ENCODE measurements at places on chromosomes 16 and 17.
A peak's percentile ranks its signal among the peaks of the same experiment; 100 is the strongest.

DNA sequence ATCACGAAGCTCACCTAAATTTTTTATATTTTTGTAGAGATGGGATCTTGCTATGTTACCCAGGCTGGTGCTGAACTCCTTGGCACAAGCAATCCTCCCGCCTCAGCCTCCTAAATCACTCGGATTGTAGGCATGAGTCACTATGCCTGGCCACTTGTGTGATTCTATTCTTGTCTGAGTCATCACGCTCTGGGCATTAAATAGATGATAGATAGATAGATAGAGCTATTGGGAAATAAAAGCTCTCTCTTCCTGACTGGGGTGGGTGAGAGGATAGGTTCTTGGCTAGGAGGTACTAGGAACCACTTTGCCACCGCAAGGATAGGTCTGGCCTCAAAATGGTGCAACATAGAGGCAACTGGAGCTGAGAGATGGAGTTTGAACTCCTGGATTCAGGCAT, 21.4 kb upstream of the CACNG3 start:
- no peak for DNase-seq

GRCh38 chr17:1907216-1907631, 77.4 kb downstream of the RPA1 start:
- DNase-seq = no peak

DNA sequence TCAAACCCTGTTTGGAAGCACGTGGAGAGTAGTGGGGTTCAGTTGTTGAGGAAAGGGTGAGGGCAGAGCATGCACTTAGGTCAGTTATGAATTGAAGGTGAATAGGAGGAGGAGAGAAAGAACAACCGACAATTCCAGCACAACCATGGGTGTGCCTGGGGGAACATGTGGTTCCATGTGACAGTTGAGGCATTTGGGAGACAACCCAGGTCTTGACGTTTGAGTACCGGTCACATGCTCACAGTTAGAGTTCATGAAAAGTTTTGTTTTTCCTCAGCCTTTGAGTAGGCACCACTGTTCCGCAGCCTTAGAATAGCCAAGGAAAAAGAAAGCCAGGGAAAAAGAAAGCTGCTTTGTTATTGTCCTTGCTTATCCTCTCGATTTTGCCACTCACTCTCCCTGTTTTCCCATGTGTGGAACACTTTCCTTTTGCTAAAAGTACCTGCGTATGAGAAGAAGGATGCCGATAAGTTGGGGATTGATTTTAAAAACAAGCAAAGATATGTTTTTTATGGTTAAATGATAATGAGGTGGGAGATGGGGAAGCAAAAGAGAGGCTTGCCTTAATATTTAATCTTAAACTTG, 25.6 kb upstream of the ABCC11 start:
- no peak for DNase-seq

DNA sequence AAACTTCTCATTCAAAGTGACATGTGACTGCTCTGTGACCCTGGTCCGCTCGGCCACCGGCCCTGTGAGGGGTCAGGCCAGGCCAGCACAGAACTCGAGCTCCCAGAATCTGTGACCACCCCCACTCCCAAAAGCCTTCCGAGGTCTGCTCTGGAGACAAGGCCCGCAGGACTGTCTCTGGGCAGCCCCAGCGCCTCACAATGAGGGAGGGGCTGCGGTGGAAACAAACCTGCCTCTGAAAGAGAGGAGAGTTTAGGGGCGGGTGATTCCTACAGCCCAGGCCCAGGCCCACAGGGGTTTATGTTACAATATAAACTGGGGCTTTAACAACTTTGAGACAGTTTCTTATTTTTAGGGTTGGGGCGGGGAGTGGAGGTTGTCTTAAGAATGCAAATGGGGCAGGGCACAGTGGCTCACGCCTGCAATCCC, 19.9 kb downstream of the IGFBP4 start:
- DNase-seq = no peak

DNA sequence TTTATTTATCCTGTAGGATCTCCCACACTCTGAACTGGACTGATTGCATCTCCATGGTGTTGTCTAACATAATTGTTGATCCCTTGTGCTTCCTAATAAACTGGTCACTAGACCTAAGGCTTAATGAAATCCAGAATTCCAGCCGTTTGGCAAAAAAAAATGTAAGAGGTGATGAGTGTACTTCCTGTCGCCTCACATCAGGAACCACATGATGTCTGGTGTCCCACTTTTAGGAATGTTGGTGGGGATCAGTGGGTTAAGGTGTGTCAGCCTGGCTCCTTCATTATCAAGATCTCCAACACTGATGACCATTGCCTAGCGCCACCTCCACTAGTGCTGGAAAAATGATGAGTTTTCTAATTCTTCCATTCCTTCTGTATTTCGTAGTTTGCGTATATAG, 18.6 kb upstream of the LONP2 start:
- no peak for DNase-seq

GRCh38 chr17:75557075-75557851, 30.3 kb upstream of the MYO15B start:
- DNase-seq = no peak

GRCh38 chr17:1716912-1717695, 6.9 kb upstream of the TLCD2 start:
- peak; percentile 96 for DNase-seq
